ENCODE measurements at places on chromosomes 16 and 17.
A peak's percentile ranks its signal among the peaks of the same experiment; 100 is the strongest.

DNA sequence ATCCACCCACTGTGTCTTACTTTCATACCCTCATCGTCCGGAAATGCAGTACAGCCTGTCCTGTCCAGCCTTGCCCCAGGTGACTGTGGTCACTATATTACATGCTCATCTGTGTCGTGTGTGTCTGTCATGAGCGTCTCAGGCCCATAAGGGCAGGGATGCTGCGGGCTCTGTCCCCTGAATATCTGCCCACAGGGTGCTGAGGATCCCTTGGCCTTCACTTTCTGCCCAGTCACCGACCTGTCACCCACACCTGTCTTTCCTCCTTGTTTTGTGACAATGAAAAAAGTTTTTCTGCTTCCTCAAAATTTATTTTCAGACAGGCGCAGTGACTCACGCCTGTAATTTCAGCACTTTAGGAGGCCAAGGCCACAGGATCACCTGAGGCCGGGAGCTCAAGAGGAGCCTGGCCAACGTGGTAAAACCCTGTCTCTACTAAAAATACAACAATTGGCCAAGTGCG is 1.4 kb upstream of the CTRB1 start:
- ATAC-seq = no peak

GRCh38 chr17:4934173-4934979 is 2.3 kb downstream of the GP1BA start:
- peak; percentile 85 for ATAC-seq

GRCh38 chr17:6599364-6599763 is 41.1 kb downstream of the KIAA0753 start:
- no peak for ATAC-seq

GRCh38 chr16:1125471-1125870 is 27.4 kb upstream of the CACNA1H start:
- ATAC-seq = peak; percentile 61

DNA sequence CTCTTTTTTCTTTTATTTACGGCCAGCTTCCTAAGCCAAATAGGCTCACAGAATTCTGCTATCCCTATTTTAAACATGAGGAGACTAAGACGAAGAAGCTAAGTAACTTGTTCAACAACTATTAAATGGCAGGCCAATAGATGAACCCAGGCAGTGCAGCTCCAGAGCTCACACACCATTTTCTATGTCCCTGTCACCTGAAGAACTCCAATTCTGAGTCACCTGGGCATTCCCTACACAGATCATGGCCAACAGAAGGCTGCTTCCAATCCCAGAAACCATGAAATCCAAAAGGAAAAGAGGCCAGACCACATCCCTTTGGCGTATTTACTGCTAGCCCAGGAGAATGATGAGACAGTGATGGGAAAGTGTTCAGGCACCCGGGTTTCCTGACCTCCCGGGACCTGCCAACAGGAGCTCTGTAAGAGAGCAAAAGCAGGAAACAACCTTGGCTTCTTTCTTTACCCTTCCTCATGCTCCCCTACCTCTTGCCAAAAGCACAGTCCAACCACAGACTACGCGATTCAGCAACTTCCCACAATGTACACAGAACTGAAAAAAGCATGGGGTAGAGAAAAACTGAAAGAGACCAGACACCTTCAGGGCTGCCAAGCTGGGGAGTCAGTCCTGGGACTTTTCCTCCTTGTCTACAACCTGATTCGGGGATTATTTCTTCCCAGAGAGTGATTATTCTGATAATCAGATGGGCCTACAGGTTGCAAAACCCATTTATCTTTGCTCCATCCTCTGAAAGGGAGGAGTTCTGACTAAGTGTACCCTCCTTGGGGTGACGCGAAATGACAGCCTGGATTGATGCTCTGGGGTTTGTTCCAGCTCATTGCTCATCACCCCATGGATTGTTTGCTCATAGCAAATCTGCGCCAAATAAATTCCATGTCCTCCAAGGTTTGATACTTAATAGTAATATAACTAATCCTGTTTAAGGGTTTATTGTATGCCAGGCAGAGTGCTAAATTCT is 47.8 kb upstream of the HAS3 start:
- no peak for ATAC-seq

DNA sequence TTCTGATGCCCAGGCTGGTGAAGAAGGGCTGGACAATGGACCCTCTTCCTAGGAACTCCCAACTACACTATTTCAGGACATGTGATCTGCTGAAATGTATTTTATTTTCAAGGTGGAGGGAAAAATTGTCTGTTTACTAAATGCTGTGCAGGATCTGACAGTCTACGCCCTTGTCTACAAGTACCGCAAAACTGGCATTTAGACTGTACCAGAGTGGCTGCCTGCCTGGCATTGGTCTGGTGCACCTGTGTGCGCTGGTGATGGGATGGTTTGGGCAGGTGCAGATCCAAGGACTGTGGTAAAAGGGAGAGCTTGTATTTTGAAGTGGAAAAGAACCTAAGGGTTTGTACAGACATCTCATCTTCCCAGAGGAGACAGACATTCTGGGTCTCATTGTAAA is 79.7 kb downstream of the AIPL1 start:
- ATAC-seq = no peak

- peak; percentile 34 for ATAC-seq
Observed at GRCh38 chr17:1709403-1709951, 700 bp downstream of the TLCD2 start.

- no peak for ATAC-seq
Observed at GRCh38 chr17:34177642-34178041, 77.4 kb upstream of the CCL2 start.

GRCh38 chr17:681738-682529 is 32.7 kb downstream of the VPS53 start:
- ATAC-seq = peak; percentile 35

GRCh38 chr16:64292161-64292560 is 829.7 kb downstream of the CDH11 start:
- no peak for ATAC-seq

- ATAC-seq = no peak
Observed at GRCh38 chr17:60508384-60508980, 17.6 kb downstream of the APPBP2 start.

DNA sequence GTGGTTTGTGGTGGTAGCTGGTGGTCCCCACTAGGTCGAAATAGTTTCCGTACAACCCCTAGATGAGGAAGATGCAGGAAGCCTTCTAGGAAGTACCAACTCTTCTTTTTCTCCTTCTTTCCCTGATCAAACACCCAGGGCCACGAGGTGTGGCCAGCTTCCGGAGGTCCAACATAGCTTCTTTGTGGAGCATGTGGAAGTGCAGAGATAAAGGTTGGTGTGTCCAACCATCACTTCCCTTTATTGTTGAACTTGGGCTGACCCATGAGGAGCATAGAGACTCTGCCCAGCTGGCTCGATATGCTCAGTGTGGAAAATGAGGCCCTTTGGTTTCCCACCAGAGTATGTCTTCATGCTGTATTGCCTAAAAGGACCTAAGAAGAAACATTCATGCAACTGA is 6.3 kb upstream of the RGS9 start:
- no peak for ATAC-seq
